ENCODE measurements at places on chromosomes 16 and 17.

- DNase-seq, result no peak
Measured at GRCh38 chr16:30950516-30951065, 1.7 kb downstream of the ORAI3 start.

- DNase-seq, result peak; percentile 42
Measured at GRCh38 chr17:74601944-74602572, 10.0 kb upstream of the CD300LD start.

- DNase-seq, result no peak
Measured at GRCh38 chr17:33864758-33865229, 390.3 kb upstream of the CCL2 start.

GRCh38 chr17:9403257-9403656, 172.4 kb downstream of the STX8 start:
- DNase-seq, result no peak

All from activated CD4-positive, alpha-beta T cell treated with anti-CD3 and anti-CD28 coated beads, Interleukin-2, Interleukin-6, amounts not matched to agents 100 ng/mL and 50 ng/mL, durations not matched to agents 16 hours and 8 hours (primary cell).